ENCODE measurements at places on chromosomes 4 and X.

- DNase-seq, result no peak
Measured at GRCh38 chr4:70688795-70689231, 481 bp downstream of the UTP3 start.

DNA sequence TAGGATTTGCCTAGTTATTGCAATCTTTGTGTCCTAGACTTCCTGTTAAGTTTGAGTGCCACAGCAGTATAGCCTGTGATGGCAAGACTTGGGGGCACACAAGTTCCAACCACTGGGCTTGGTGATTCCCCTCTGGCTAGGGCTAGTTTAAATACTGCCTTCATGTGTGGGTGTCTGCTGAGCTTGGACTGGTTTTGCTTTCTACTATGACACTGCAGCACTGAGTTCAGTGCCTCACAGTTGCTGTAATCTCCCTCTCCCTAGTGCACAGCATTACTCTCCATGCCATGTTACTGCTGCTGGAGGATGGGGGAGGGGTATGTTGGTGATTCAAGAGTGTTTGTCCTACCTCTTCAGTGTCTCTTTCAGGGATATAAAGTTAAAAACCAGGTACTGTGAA, 379.6 kb downstream of the IL15 start:
- no peak for DNase-seq

DNA sequence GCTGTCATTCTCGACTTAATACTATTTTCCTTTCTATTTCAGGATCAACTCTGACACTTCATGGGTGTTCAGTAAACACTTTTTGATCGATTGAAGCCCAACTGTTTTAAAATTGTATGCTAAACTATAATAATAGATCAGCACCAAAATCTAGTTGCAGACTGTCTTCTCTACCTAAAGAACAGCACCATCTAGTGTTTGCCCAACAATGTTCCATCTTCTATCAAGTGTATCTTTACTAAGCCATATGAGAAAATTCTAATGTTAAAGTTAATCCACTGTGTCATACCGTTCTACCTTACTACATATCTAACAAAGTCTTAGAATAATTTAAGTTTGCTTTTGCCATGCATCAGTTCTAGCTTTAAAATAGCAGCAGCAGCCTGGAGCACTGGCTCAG, 113.0 kb upstream of the PRDX4 start:
- no peak for DNase-seq

- no peak for DNase-seq
Measured at GRCh38 chrX:70041993-70042392, 7.7 kb downstream of the AWAT2 start.

GRCh38 chr4:109009909-109010308, 247.1 kb upstream of the ETNPPL start:
- no peak for DNase-seq

- no peak for DNase-seq
Measured at GRCh38 chrX:42535233-42535632, 242.7 kb downstream of the PPP1R2C start.

DNA sequence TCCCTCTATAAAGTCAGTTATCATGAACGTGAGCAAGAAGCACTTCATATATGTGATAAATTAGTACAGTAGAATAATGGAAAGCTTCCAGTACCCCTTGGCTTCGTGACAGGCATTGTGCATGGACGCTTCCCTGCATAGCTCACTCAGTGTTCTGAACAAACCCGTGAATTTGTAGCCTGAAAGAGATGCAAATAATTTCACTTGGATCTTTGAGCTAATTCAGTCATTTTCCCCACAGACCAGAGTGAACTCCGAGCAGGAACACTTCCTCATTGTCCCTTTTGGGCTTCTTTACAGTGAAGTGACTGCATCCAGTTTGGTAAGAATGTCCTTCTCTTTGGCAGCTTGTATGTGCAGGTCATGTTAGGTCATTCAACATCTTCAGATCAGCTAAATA, 50.1 kb downstream of the ADD1 start:
- no peak for DNase-seq

DNA sequence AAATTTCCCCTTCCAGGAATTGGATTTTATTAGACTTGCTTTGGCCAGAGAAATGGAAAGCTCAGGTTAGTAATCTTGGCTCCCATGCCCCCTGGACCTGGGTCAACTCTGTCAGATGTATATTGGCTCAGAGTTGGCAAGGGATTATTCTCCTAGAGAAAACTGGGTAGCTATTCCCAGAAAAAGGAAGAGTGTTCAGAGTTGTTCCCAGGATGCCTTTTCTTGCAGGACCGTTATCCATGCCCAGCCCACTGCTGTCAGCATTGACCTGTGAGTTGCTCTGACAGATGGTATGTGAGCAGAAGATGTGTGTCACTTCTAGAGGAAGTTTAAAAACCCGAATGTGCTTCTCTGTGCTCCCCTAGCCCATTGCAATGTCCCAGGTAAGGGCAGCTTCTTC, 509.9 kb upstream of the ZFP42 start:
- no peak for DNase-seq

All from stimulated activated CD8-positive, alpha-beta memory T cell treated with anti-CD3 and anti-CD28 coated beads, Interleukin-2, amount 100 ng/mL, for 1 hour (primary cell).